ENCODE measurements at places on chromosomes 6 and 20.

DNA sequence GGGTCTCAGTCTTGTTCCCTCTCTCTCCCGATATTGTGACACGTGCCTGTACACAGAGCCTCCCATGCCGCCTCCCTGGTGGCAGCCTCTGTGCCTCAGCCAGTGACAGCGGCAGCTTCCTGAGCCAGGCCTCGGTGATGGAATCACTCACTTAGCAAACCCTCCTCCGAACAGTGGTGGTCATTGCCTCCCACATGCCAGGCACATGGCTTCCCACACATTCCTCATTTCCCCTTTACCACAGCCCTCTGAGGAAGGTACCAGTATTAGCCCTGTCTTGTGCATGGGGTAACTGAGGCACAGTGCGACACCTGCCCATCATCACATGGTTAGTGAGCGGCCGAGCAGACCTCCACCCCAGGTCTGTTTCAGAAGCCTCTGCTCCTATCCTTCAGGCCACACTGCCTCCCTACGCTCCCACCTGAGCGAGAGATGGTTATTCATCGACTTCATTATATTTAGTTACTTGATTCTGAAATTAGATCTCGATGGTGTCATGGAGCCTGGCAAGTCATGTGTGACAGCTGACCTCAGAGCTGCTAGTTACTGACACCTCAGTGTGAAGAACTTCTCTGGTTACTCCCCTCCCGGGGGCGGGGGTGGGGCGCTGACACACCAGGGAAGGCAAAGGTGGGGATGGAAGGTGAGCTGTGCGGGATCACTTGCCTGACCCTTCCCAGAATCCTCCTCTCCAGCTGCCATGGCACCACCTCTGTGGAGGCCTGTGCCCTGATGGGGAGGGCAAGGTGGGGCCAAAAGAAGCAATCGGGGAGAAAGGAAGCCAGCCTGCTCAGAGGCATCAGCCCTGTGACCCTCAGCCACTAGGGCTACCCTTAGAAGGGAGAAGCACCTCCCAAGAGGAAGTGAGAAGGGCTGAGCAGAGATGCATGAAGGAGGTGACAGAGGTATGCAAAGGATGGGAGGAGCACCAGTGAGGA, 17.9 kb downstream of the MDGA1 start:
- no peak for DNase-seq

DNA sequence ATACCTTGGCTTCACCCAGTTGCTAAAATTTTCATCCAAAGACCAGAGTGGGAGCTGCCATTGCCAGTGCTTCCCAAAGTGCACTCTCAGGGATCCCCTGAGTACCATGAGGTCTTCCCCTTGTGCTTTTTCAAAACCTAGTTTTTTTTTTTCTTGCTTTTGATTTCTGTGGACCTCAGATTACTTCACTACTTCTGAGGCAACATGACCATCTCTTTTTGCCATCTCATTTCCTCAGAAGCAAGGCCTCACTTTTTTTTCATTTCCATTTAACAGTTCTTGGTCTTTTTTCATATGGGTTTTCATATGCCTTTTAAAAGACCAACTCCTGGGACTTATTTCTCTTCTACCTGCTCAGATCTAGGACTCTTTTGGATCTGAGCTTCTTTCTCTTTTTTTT, 64.1 kb upstream of the MMS22L start:
- DNase-seq, result no peak

DNA sequence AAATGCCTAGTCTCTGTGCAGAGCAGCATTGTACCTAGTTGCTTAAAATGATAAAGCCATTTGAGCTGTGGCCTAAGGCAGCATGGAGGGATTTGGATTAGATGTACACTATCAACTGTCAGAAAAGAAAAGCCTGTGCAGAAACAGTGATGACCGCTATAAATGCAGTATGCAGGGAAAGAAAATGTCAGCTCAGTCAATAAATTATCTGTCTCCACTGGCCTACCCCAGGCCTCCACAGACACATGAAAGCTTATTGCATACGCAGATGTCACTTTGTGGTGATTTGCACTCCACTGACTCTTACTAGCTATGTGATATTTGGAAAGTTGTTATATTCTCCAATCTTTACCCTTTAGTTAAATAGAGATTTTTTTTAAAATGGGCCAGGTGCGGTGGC, 221.9 kb upstream of the OPRM1 start:
- no peak for DNase-seq

DNA sequence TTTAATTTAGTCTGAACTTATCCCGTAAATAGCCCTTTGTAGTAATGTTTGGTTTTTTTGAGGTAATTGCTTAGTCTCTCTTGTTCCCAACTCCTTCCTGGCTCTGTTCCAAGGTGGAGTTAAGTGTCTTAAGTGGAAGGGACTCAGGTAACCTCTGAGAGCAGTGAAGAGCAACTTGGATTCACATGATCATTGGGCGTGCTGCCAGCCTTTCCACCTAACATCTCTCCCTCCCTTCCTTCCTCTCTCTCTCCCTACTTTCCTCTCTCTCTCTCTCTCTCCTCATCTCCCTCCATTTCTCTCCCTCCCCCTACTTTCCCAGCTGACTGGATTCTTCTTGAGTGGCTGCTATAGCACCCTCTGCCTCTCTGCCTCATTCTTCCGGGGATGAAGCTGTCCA, 232.9 kb upstream of the SASH1 start:
- peak; percentile 11 for DNase-seq

- no peak for DNase-seq
These were observed 293.3 kb downstream of the SYNE1 start for GRCh38 chr6:152343735-152344360.

DNA sequence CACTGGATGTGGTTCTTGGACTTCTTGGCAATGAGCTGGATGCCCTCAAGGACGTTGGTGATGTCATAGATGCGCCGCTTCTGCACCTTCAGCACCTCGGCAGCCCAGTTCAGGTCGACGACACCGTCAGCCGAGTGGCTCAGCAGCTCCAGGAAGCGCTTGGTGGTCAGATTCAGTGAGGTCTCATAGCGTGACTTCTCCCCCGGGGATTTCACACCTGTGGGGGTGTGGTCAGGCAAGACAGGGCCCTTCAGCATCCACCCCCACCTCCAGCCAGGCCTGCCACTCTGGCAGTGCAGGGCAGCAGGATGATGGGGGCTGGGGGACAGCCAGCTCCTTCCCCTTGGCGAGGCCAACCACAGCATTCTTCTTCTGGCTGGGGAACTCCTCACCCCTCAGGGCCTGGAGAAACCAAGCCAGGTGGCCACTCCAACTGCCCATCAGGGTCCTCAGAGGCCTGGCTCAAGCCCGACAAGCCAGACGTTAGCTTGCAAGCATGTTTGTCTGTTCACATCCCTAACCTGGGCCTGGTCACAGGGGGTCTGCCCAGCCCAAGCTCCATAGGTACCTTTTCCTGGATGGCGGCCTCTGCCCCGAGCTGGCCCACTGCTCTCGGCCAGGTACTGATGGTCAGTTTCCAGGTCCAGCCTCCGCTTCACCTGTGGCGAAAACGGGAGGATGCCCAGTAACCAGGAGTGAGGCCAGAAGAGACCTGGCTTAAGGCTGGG, 5.7 kb upstream of the NECAB3 start:
- no peak for DNase-seq

GRCh38 chr6:168300975-168301647, 18.5 kb downstream of the DACT2 start:
- DNase-seq, result no peak

GRCh38 chr6:34390531-34391472, 1.7 kb downstream of the NUDT3 start:
- DNase-seq, result no peak

- no peak for DNase-seq
These were observed 768.8 kb upstream of the SLC35B3 start for GRCh38 chr6:9204171-9204570.

- no peak for DNase-seq
These were observed 182.9 kb downstream of the MCHR2 start for GRCh38 chr6:99810942-99811620.

DNA sequence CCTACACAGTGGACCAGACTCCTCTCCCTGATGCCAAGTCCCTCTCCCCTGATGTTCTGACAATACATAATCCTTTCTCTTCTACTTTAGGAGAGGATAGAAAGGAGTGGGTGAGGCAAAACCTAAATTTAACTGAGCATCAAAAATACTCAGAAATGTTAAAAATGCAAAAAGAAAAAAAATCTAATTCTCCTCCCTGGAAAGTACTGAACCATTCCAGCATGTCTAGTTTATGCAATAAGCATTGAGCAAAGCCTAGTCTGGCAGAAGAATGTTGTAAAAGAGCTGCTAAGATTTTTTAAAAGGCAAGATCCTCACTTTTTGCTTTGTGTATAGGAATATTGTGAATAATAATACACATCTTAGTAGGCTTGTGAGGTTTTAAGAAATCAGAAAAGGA, 116.6 kb upstream of the STXBP5 start:
- no peak for DNase-seq

All from WERI-Rb-1 (cell line).